ENCODE measurements at places on chromosomes 1 and 21. TPM values are rescaled to one million over a fixed set of nuclear protein-coding genes. Genes with fewer than 3 reads are reported as not detected.

Gene KMO
- 25.1 TPM for total RNA-seq

Gene TRNP1
- total RNA-seq = 6.1 TPM

Gene CDA
- total RNA-seq = 12.5 TPM

Gene PCAT6
- total RNA-seq = 1.3 TPM

Gene KRTAP22-2
- total RNA-seq = not detected

Gene MEAF6
- total RNA-seq = 63.0 TPM

Gene IBA57
- 10.9 TPM for total RNA-seq

Gene CR1
- 182 TPM for total RNA-seq

Gene TSPEAR
- not detected for total RNA-seq

Gene CD48
- 286 TPM for total RNA-seq

Gene PTPN7
- total RNA-seq = 41.1 TPM

Gene EFCAB14
- 107 TPM for total RNA-seq

Gene PLCH2
- total RNA-seq = 9.5 TPM

Gene NBL1
- 13.6 TPM for total RNA-seq

Gene GBP2
- 82.6 TPM for total RNA-seq

Gene ITLN2
- total RNA-seq = not detected

Gene PLEKHG5
- total RNA-seq = 60.1 TPM

Gene TFF3
- total RNA-seq = 115 TPM

Gene STPG1
- total RNA-seq = 5.3 TPM

Gene LMO4
- 45.8 TPM for total RNA-seq

Gene SLC2A5
- 8.9 TPM for total RNA-seq
